ENCODE measurements at places on chromosomes 7 and 10.

GRCh38 chr10:77226452-77226851 is 411.2 kb downstream of the KCNMA1 start:
- no peak for DNase-seq

- no peak for DNase-seq
Observed at GRCh38 chr10:124105594-124105993, 12.2 kb upstream of the CHST15 start.

- no peak for DNase-seq
Observed at GRCh38 chr10:97020452-97021400, 165.0 kb downstream of the SLIT1 start.

- no peak for DNase-seq
Observed at GRCh38 chr10:128070721-128071416, 55.4 kb downstream of the MKI67 start.

All from stimulated activated CD4-positive, alpha-beta T cell treated with anti-CD3 and anti-CD28 coated beads, TNF-alpha, amount 100 ng/mL, for 24 hours (primary cell).